ENCODE measurements at places on chromosomes 7 and 10. TPM values are rescaled to one million over a fixed set of nuclear protein-coding genes. Genes with fewer than 3 reads are reported as not detected.

DNA sequence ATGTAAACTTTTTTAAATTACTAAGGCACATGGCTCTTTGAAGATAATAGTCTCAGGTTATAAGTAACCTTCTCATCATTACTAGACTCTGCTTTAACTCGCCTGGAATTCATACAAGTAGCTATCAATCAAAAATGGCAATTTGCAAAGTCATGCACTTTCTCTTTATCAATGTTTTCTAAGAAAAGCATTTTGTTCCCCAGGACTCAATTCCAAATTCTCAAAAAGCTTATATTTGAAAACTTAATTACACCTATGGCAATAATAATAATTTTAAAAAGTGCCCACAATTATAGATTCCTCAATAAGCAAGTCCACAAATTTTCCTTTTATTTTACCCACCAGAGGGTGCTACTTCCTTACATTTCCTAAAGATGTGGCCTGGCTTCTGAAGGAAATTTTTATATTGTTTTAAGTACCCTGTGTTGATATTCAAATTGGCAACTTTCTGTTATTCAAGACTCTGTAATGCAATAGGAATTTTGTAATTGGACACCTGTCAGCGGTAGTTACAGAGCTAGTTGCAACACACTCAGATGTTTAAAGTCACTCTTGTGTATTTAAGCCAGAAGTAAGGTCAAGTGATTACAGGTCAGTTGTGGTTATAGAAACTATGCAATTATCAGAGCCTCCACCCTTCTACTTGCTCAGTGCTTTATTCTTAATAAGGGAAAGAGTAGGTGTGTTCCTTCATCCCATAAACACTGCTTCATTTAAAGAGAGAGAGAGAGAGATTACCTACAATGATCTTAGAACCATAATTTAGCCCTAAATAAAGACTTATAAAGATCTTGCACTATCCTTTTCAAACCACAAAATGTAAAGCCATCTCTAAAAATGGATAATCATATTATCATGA is 47.1 kb upstream of the HYAL4 start:
- peak overlapping the region; percentile 22 for H3K4me3 ChIP-seq
- no peak for DNase-seq
- no peaks in the 10 kb centered on the region for H3K36me3 ChIP-seq
- no peaks in the 10 kb centered on the region for H3K27me3 ChIP-seq

The ZNF804B gene
- total RNA-seq, result not detected

The TBXAS1 gene
- total RNA-seq, result 23.8 TPM

DNA sequence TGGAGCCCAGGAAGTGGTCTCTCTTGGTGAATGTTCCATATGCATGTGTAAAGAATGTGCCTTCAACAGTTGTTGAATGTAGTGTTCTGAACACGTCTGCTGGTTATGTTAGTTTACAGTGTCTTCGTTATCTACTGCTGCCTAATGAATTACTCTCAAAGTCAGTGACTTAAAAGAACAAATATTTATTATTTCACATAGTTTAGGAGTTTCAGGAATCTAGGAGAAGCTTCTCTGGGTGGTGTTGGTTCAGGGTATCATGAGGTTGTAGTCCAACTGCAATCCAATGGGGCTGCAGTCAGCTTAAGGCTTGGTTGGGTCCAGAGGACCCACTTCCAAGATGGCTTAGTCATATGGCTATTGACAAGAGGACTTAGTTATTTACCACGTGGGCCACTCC is 36.6 kb upstream of the IGFBP3 start:
- no peak overlapping the region for H3K27ac ChIP-seq
- H3K36me3 ChIP-seq, result no peaks in the 10 kb centered on the region
- DNase-seq, result no peak
- no peak overlapping the region for H3K4me3 ChIP-seq
- no peaks in the 10 kb centered on the region for H3K27me3 ChIP-seq
